Panc1 (cell line): ENCODE measurements at places on chromosomes 11 and 22.

- DNase-seq, result no peak
Observed at GRCh38 chr22:49183826-49184216, 643.9 kb downstream of the BRD1 start.

GRCh38 chr11:35404388-35404775, 15.0 kb downstream of the SLC1A2 start:
- no peak for DNase-seq

DNA sequence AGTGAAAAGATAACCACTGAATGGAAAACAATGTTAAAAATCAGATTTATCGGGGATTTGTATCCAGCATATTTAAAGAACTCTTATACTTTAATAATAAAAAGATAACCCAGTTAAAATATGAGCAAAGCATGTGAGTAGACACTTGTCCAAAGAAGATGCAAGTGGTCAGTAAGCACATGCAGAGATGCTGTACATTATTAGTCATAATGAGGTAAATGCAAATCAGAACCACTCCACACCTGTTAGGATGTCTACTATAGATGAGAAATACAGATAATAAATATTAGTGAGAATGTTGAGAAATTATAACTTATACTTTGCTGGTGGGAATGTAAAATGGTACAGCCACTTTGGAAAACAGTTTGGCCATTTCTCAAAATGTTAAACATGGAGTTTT, 28.0 kb downstream of the QSER1 start:
- DNase-seq, result no peak

DNA sequence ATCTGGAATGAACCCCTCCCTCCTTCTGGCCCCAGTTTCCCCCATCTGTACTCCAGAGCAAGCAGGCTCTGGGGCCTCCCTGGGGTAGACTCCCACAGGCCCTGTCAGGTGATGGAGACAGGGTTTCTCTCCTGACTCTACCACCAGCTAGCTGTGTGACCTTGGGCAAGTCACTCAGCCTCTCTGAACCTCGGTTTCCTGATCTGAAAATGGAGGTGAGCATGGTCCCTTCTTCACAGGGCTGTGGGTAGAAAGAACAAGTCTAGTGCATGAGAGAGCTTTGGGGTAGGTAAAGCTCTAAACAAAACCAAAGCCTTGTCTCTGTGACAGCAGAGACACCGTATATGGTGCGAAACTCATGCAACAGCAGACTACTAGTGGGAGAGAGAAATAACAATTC, 5.6 kb downstream of the CD5 start:
- no peak for DNase-seq

DNA sequence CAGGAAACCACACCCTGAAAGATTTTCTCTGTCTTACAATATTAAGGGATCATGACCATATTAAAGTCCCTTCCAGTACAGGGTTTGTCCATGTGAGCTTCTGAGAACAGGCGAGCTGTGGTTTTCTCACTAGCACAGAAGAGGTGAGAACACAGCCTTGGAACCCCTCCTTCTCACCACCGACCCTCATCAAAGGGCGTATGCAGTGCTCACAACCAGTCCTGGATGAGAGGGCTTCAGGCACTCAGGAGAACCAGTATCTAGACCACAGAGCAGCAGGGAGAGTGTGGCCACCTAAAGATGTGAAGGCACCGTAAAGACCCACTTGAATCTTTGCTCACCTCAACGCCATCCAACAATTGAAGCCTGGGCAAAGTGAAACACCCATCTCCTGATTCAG, 397.0 kb downstream of the ETS1 start:
- no peak for DNase-seq

GRCh38 chr11:44379141-44380008, 69.4 kb upstream of the ALX4 start:
- no peak for DNase-seq

GRCh38 chr11:118079491-118079890, 2.6 kb downstream of the TMPRSS4 start:
- DNase-seq, result no peak

DNA sequence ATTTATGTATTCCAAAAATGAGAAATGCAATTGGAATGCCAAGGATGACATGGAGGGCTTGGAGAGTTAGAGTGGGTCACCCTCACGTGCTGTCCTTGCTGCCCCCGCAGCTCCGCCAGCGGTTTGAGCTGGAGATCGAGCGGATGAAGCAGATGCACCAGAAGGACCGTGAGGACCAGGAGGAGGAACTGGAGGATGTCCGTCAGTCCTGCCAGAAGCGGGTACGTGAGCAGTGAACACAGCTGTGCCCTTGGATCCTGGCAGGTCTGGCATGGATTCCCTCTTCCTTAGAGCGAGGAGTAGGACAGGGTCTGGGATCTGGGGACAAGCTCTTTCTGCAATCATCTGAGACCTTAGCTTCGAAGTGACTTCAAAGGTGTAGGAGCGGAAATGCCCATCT, 166.2 kb downstream of the MYO18B start:
- no peak for DNase-seq
